LHCN-M2 (cell line): ENCODE measurements at places on chromosomes 13 and 19. TPM values are rescaled to one million over a fixed set of nuclear protein-coding genes. Genes with fewer than 3 reads are reported as not detected.

Gene ICAM5
- 4.0 and 8.0 TPM in 2 replicates for total RNA-seq

Gene RFPL4A
- total RNA-seq = not detected in 2 replicates

Gene PDX1
- not detected in 2 replicates for total RNA-seq

Gene PIP5K1C
- total RNA-seq = 26.4 and 29.0 TPM in 2 replicates

Gene IZUMO2
- total RNA-seq = not detected in 2 replicates
